NCI-H2029 treated with DMSO at 0.1 percent for 48 hours (cell line): ENCODE measurements at places on chromosomes 1 and 21.
A peak's percentile ranks its signal among the peaks of the same experiment; 100 is the strongest.

- DNase-seq: no peak
These were observed 1.4 kb upstream of the KCNJ6 start for GRCh38 chr21:37917612-37918011.

- peak; percentile 27 for DNase-seq
These were observed 14.7 kb downstream of the KIAA1614 start for GRCh38 chr1:180927348-180927747.

DNA sequence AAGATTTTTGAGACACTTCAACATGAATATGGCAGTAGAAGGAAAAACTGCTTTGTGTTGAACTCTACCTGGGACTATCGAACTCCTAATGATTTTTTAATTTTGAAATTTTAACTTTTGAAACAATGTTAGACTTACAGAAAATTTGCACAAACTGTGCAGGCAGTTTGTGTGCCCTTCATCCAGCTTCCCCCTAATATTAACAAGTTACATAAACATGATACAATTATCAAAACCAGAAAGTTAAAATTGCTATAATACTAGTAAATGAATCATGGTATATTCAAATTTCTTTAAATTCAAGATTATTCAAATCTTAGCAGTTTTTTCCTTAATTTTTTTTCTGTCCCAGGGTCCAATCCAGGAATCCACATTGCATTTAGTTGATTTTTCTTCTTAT lies 278.9 kb downstream of the ADGRL2 start:
- no peak for DNase-seq

- no peak for DNase-seq
These were observed 284.5 kb upstream of the USP25 start for GRCh38 chr21:15445327-15445726.

GRCh38 chr1:91753878-91754277 lies 132.1 kb downstream of the TGFBR3 start:
- no peak for DNase-seq

- no peak for DNase-seq
These were observed 60.4 kb upstream of the BACE2 start for GRCh38 chr21:41107602-41108001.

- no peak for DNase-seq
These were observed 88.3 kb upstream of the NGF start for GRCh38 chr1:115426231-115426771.

GRCh38 chr1:231194476-231194842 lies 32.6 kb downstream of the TRIM67 start:
- no peak for DNase-seq

- no peak for DNase-seq
These were observed 14.7 kb downstream of the GREM2 start for GRCh38 chr1:240597153-240597745.

DNA sequence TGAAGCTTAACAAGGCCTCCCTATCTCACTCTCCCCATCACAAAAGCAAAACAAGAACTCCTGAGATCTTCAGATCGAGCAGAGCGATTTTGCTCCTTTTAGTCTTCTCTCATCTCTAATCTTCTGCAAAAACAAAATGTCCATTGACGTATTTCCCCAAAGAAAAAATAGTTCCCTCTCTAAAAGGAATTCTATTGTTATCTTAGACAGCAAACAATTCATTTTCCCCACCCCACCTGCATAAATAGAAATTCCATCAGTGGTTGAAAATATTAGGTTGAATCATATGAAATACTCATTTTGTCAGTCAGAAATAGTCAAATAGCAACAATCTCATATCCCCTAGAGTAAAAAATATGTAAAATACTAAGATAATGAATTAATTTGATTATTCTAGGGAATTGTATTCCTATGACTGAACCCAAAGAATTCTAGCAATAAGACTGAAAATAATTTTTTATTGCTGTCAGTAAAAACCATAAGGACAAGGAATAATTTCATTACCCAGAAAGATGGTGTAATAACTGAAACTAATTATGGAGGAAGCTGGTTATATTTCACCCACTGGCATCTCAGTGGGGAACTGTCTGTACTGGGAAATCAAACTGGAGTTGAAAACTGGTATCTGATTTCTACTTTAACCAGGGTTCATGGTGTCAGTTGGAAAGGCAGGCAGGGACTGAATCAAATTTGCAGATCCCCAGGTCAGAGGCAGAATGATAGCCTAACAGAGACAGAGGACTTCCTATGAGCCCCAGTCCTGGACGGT lies 51.3 kb downstream of the RHOU start:
- no peak for DNase-seq

GRCh38 chr21:16199539-16199938 lies 469.8 kb downstream of the USP25 start:
- DNase-seq: no peak

GRCh38 chr1:27367160-27367650 lies 444 bp upstream of the MAP3K6 start:
- DNase-seq: no peak

- no peak for DNase-seq
These were observed 100.8 kb upstream of the KIAA1614 start for GRCh38 chr1:180811886-180812285.

DNA sequence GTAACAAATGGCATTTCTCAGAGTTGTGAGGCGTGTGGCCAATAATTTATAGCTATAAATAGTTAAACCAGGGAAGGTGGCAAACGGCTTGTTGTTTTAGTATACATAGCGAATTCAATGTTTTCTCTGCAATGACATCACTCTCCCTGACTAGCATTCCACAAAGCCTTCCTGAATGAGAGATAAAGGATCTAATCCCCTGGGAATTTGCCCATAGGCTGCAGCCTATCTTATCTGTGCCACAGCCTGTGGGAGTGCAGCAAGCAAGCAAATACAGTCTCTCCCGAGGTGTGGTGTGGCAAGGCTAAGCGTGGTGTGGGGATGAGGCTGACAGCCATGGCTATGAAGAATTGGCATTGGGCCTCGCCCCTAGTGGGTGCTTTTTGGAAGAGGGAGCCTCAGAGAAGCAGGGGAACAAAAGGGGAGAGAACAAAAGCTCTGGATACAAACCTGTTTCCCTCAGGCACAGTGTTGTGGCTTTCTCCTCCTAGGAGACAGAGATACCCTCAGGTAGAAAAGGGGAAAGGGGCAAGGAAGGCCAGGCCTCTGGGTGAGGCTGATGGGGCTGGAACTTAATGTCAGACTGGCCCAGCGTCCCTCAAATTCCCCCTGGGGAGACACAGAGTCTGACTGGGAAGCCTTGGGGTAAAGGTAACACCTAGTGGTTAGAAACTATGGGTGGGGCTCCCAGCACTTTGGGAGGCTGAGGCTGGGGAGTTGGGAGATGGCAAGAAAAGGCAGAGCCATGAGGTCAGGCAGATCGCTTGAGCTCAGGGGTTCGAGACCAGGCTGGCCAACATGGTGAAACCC lies 8.9 kb downstream of the TAGLN2 start:
- peak; percentile 23 for DNase-seq

- no peak for DNase-seq
These were observed 2.0 kb upstream of the ACOT11 start for GRCh38 chr1:54545916-54546635.

DNA sequence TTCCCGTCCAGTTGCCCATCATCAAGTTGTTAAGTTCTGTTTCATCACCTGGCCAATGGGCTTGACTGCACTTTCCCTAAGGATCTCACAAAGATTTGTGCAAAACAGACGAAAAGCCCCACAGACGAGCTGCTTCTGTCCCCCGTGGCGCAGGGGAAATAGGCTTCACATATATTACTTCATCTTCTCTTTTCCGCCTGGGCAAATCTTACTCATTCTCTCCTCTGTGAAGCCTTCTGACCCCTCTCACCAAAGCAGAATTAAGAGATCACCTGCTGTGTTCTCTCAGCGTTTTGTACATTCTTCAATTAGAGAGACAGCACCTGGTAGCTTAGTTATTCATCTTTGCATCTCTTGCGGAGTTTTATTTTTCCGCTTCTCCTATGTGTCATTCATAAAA lies 129.8 kb downstream of the IGSF21 start:
- DNase-seq: no peak

DNA sequence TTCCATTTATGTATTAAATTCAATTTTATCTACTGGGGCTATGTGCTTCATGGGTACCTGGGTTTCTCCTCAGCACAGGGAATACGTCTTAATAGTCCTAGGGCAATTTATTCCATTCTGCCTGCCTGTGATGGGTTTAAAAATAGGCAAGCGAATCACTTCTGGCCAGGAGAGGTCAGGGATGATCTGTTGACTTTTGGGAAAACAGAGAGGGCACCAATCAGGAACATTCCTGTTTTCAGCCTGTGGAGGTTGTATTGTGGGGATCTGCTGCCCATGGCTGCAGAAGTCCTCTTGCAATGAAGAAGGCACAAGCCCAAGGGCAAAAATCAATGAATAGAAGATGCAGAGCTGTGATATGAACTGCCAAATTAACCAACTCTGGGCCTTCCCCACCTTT lies 303.1 kb downstream of the CTH start:
- no peak for DNase-seq

DNA sequence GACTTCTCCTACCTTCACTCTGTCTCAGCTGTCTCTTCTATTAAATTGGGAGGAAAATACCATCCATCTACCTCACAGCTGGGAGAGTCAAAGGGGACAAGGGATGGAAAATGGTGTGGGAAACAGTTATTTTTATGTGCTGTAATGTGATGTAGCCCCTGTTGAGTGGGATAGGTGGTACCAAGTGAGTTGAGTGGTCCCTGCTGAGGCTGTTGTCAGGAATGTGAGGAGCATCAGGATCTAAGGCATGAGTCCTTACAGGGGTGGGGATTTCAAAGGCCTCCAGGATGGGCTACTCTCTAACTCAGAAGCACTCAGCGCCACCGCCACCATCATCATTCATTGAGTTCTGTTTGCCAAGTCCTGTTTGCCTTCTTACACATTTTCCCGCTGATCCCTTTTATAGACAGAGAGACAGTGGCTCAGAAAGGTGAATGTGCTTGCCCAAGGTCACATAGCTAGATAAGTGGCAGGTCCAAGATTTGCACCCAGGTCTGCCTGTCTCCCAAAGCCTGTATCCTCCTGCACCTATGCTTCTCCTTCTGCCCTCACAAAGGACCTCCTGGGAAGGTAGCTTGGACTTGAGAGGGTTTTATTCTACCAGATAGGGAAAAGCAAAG lies 4.6 kb upstream of the ID3 start:
- no peak for DNase-seq

DNA sequence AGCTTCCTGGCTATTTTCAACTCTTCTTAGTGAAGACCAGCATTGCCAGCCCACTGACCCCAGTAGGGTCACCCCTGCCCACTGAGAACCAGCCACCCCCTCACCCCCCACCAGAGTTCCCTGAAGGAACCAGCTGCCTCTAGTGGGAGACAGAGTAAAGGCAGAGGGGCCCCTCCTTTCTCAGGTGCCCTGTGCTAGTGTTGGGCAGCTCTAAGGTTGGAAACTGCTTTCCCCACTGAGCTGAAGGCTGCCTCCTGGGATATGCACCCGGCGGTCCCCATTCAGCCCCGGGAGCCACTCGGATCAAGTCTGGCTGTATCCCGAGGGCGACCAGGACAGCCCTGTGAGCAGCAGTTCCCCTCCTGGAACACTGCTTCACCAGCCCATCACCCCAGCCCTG lies 111.0 kb downstream of the PGBD5 start:
- DNase-seq: no peak

DNA sequence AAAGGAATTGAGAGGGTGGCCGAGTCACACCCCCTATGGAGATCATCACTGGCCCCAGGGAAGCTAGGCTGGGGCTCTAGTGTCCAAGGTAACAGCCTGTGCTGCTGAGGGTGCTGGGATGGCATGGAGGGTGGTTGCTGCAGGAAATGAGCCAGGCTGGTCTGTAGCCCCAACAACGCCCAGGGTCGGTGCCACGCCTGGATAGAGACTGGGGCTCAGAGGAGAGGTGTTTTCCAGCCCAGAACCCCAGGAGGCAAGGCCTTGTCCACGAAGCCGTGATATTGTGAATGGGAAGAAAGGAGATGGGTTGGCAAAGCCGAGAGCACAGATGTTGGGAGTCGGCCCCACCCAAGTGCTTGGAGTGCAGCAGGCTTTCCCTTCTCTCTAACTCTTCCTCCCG lies 68.9 kb upstream of the ACTRT2 start:
- no peak for DNase-seq

DNA sequence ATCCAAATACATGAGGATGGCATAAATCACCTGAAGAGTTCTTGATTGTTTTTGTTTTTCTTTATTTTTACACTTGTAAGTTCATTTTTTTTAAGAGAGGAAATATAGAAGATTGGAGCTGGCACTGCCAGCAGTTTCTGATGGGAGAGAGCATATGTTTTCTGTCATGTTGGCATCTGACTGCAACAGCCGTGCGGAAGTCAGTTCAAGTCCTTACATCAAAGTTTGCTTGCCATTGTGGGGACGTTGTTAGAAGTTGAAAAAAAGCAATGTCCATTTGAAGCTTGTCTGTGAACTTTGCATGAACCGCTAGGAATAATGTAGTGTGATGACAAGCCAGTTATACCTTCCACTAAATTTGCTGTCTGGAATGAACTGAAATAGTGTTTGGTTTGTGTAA lies 126.5 kb upstream of the USH2A start:
- no peak for DNase-seq

GRCh38 chr1:42880384-42880783 lies 34.0 kb downstream of the ZNF691 start:
- DNase-seq: no peak

DNA sequence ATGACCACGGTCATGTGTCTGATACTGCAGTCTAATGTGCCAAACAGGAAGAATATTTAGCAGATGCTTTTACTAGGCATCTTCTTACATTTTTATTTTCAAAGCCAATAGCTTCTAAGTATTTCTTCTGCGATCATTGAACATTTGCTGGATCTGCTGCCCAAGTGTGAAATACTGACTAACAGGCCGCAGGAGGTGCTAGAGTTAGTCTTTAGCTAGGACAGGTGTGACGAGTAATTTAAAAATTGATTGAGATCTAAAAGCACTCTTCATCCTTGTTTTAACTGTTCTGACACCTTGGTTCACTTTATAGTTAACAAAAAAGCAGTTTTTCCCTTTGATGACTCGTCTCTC lies 748 bp upstream of the FAM78B start:
- DNase-seq: no peak

DNA sequence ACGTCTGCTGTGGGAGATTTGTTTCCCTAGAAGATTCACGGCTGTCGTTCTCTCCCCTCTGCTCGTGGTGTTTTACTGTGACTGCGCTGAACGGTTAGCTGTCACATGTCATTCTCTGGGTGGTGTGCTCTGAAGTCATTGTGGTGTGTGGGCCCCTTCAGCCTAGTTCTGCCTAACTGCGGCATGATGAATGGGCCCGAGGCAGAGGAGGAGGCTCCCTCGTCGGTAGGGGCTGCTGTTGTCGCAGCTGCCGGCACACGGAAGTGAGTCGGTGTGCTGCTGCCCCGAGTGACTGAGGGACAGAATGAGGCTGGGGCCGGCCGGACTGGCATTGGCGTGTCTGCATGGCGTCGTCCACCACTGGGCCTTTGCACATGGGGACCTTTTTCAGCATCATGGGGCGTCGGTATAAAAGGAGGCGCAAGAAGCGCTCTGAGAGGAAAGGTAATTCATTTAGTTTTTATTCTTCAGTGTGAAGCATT lies 77.9 kb downstream of the ADARB1 start:
- DNase-seq: no peak

- DNase-seq: no peak
These were observed 242.1 kb downstream of the GRIK1 start for GRCh38 chr21:29697555-29698193.

DNA sequence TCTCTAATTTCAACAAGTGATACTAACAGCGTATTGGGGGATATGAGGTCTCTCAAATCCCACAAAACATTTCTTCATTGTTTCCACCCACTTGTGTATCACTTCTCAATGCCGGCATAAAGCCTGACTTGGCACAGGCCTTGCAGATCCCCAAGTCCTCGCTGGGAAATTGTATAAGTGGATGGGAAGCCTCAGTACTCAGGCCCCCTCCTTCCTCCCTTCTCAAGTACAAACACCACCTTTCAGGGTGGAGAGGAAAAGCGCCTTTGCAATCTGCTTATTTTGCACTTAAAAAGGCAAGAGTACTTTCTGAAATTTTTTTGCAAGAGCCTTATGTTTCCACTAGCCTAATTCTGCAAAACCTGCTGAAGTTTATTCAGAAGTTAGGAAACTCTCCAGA lies 25.8 kb upstream of the KLHDC8A start:
- no peak for DNase-seq
